Testis (tissue), 5 donors: ENCODE measurements at places on chromosomes 2 and 18. TPM values are rescaled to one million over a fixed set of nuclear protein-coding genes. Genes with fewer than 3 reads are reported as not detected.

GRCh38 chr2:163748420-163748819 lies 12.6 kb upstream of the FIGN start:
- DNase-seq = no peak

DNA sequence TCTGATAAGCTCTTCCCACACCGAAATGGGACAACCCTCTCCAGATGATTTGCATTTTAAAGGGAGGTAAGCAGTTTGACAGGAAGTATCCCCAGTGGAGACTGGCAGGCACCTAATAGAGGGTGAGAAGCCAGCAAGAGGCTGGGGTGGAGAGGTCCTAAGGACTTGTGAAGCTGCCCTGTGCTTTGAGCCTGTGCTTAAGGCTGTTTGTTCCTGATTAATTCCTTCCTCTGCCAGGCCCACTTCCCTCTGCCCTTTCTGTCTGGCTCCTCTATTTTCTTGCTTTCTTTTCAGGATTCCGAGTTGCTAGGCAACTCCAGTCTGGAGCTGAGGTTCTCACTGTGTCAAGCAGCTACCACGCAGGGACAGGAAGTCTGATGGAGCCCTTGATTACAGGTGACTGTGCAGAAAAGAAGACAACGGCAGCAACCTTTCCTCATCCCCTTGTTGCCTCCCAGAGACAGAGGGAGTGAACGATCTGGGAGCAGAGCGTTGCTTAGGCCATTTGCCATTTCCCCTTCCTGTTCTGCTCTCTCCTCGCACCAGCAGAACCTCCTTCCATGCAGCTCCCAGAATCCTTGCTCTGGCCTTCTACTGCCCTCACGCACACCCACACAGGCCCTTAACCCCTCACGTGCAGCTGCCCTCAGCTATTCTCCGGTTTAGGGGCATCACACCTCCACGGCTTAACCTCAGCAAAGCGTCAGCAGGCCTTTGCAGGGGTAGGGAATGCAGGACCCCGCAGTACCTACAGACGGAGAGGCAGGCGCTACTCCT lies 103.6 kb upstream of the CELF4 start:
- no peak for DNase-seq

DNA sequence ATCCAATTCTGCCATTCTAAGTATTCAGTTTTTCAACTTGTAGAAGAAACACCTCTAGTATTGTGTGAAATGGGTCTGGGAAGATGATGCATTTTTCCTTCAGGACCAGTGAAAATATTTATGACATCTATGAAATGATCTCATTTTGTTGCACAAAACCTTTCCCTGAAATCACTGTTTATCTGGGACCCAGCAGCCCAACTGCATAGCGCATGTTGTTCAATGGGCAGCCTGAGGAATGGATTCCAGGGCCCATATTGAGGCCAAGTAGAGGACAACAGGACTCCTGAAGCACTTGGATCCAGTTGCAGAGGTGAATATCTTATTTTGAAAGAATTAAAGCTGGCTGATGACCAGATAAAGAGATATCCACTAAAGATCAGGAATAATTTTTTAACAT lies 7.3 kb downstream of the RBMS1 start:
- DNase-seq = no peak

GRCh38 chr2:1730015-1730927 lies 14.0 kb downstream of the PXDN start:
- no peak for DNase-seq

GRCh38 chr2:115763601-115764000 lies 1321.2 kb downstream of the DPP10 start:
- DNase-seq = no peak

- DNase-seq = no peak
These were observed 159.7 kb downstream of the CD226 start for GRCh38 chr18:69787825-69788547.

- DNase-seq = no peak
These were observed 3.5 kb downstream of the HEATR5B start for GRCh38 chr2:37080689-37081088.

Gene ACVR1C
- 1.4 TPM for total RNA-seq

Gene SLC23A3
- total RNA-seq = 0.39 TPM
